ENCODE measurements at places on chromosomes 13 and 19.
A peak's percentile ranks its signal among the peaks of the same experiment; 100 is the strongest.

GRCh38 chr13:32542221-32542620 is 3.6 kb upstream of the N4BP2L2 start:
- H3K36me3 ChIP-seq = peaks cover 11% of the 10 kb centered on the region
- peaks cover 10% of the 10 kb centered on the region for H3K4me1 ChIP-seq
- H3K27ac ChIP-seq = no peak overlapping the region

DNA sequence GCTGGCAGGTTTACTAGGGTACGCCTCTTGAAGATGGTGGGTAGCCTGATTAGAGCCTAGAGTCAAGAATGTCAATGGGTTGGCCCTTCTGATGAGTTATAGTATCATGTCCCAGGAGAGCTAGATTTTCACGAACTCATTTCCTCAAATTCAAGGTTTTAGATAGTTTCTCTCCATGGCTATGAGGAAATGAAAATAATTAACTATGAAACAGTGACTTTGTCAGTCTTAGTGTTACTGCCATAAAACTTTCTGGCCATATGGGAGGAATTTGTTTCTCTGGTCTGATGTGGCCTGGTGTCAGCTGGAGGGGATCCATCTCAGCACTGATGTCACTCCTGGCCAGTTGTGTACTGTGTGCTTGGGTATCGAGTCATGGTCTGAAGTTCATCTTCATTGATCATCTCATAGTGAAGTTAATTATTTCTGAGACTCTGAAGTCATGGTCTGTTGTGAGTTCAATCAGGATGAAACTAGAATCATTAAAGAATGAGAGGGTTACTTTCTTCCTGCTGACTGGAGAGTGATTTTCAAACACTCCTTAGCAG is 49.4 kb upstream of the TNFSF11 start:
- no peak for DNase-seq
- H3K27me3 ChIP-seq = no peaks in the 10 kb centered on the region
- H3K4me1 ChIP-seq = no peaks in the 10 kb centered on the region
- no peaks in the 10 kb centered on the region for H3K36me3 ChIP-seq

GRCh38 chr19:41327076-41327575 is 17.2 kb downstream of the CCDC97 start:
- peaks cover 40% of the 10 kb centered on the region for H3K36me3 ChIP-seq
- H3K4me3 ChIP-seq = peak overlapping the region; percentile 50
- H3K4me1 ChIP-seq = peaks cover 55% of the 10 kb centered on the region
- no peak for DNase-seq

DNA sequence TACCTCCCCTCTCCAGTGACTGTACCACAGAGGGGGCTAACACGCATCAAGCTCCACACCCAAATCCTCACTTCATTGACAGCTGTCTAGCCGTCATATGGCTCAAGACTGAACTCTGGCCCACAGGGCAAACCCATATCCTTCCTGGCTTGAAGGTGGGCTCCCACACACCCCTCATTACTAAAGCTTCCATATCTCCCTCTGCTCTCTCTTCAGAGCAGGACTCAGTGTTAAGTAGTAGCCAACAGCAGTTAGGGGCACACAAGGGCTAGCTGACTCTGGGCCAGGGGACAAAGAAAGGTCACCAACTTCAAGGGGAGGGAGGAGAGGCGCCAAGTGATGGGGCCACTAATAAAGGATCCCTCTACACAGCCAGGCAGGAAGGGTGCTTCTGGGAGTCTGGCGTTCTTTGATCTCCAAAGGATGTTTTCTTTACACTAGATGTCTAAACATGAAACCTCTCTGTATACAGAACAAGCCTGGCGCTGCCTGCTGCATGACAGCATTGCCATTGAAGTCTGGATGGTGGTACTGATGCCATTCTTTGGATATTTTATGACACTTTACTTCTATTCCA is 8.1 kb downstream of the PEG3 start:
- peaks cover 6% of the 10 kb centered on the region for H3K36me3 ChIP-seq
- no peak overlapping the region for H3K4me3 ChIP-seq
- H3K27ac ChIP-seq = no peak overlapping the region
- peaks cover 7% of the 10 kb centered on the region for H3K27me3 ChIP-seq
- H3K4me1 ChIP-seq = no peaks in the 10 kb centered on the region

- peaks cover 6% of the 10 kb centered on the region for H3K36me3 ChIP-seq
- H3K27ac ChIP-seq = no peak overlapping the region
- peaks cover 19% of the 10 kb centered on the region for H3K4me1 ChIP-seq
- H3K27me3 ChIP-seq = no peaks in the 10 kb centered on the region
- DNase-seq = no peak
Observed at GRCh38 chr13:94557684-94558235, 38.2 kb downstream of the TGDS start.

DNA sequence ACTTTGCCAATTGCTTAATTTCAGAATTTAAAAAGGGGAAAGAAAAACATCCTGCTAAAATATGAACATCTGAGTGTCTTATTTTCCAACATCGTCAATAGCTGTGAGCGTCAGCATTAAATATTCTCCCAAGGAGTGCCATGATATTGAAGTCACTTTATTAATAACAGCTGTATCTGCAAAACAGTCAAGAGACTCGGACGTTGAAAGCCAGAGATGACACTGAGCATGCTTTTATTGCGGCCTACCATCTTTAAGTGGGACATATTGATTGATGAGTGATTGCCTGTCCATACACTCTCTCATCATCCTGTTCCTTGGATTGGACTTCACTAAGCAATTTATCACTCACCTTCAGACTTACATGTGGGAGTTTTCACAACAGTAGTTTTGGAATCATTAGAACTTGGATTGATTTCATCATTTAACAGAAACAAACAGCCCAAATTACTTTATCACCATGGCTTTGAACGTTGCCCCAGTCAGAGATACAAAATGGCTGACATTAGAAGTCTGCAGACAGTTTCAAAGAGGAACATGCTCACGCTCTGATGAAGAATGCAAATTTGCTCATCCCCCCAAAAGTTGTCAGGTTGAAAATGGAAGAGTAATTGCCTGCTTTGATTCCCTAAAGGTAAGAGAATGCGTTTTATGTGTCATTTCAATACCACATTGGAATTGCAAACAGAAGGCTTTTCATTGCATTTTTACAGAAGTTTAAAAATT is 53.8 kb downstream of the MBNL2 start:
- H3K4me3 ChIP-seq = no peak overlapping the region
- H3K36me3 ChIP-seq = peaks cover 17% of the 10 kb centered on the region

- H3K4me3 ChIP-seq = no peak overlapping the region
- H3K36me3 ChIP-seq = no peaks in the 10 kb centered on the region
- H3K4me1 ChIP-seq = no peaks in the 10 kb centered on the region
Observed at GRCh38 chr13:66113882-66114526, 1116.1 kb downstream of the PCDH9 start.

- peak; percentile 8 for DNase-seq
- no peak overlapping the region for H3K4me3 ChIP-seq
- no peak overlapping the region for H3K27ac ChIP-seq
- peaks cover 36% of the 10 kb centered on the region for H3K27me3 ChIP-seq
Observed at GRCh38 chr19:53308339-53308811, 25.2 kb upstream of the ZNF845 start.

DNA sequence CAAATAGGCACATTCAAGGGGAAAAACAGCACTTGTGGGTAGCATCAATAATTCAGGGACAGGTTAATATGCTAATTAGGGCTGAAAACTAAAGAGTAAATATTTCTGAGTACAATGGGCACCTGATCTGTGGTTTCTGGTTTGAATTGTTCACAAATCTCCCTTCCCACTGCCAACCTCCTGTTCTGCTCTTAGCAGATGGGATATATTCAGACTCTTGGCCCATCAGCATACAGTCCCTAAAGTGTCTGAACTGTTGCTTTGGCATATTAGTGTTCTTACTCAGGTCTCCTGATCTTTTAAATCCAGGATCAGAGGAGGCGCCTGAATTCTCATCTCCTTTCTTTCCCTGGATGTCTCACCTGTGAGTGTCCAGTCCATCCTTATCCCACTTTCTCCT is 8.2 kb upstream of the LRCH1 start:
- no peaks in the 10 kb centered on the region for H3K36me3 ChIP-seq
- DNase-seq = no peak
- H3K27ac ChIP-seq = no peak overlapping the region
- H3K4me1 ChIP-seq = peaks cover 3% of the 10 kb centered on the region

DNA sequence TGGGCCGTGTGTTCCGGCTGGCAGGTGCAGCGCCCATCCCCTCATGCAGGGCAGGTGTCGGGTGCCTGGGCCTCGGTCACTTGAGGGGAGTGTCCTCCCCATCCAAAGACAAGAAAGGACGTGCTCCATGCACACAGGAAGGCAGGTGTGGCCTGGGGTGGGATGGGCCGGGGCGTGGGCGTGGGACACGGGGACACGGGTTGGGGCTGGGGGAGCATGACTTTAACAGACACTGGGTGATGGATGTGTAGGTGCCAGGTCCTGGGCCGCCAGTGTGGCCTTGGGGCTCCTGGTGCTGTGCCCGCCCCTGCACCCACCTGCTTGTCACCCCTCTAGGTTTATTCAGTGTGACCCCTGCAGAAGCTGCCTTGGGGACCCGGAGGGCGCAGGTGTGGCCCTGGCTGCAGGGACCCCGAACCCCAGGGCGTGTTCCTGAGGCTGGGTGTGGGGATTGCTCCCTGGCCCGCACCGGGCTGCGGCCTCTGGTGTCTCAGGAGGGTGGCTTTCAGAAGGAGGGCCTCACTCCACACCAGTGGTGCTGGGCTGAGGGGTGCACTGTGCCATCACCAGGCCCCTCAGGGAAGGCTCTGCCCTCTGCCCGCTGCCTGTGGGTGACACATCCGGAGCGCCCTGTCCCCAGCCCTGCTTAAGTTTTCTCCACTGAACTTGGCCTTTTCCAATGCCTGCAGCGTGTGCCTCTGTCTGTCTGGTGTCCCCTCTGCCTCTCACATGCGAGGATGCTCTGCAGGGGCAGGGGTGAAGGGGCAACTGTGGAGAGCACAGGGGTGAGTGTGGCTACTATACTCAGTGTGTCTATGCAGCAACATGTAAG is 5.2 kb downstream of the TMEM255B start:
- DNase-seq = no peak
- no peak overlapping the region for H3K27ac ChIP-seq
- peaks cover 7% of the 10 kb centered on the region for H3K4me1 ChIP-seq
- no peaks in the 10 kb centered on the region for H3K36me3 ChIP-seq
- no peak overlapping the region for H3K4me3 ChIP-seq

DNA sequence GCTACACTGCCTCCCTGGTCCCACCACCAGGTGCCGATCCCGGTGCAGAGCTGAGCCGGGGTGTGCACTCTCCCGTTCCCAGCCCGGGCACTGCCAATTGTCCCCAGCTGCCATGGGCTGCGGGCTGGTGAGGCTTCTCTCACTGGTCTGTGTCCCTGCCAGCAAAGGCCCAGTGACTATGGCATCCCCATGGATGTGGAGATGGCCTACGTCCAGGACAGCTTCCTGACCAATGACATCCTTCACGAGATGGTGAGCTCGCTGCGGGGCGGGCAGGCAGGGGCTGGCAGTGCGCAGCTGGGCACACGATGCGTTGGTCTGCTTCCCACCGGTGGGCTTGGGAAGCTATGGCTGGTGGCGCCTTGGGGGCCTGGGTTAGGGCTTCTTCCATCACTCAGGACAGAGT is 14.6 kb downstream of the MPND start:
- no peak overlapping the region for H3K27ac ChIP-seq
- no peaks in the 10 kb centered on the region for H3K4me1 ChIP-seq
- H3K36me3 ChIP-seq = peaks cover 3% of the 10 kb centered on the region
- H3K27me3 ChIP-seq = no peaks in the 10 kb centered on the region
- no peak for DNase-seq

DNA sequence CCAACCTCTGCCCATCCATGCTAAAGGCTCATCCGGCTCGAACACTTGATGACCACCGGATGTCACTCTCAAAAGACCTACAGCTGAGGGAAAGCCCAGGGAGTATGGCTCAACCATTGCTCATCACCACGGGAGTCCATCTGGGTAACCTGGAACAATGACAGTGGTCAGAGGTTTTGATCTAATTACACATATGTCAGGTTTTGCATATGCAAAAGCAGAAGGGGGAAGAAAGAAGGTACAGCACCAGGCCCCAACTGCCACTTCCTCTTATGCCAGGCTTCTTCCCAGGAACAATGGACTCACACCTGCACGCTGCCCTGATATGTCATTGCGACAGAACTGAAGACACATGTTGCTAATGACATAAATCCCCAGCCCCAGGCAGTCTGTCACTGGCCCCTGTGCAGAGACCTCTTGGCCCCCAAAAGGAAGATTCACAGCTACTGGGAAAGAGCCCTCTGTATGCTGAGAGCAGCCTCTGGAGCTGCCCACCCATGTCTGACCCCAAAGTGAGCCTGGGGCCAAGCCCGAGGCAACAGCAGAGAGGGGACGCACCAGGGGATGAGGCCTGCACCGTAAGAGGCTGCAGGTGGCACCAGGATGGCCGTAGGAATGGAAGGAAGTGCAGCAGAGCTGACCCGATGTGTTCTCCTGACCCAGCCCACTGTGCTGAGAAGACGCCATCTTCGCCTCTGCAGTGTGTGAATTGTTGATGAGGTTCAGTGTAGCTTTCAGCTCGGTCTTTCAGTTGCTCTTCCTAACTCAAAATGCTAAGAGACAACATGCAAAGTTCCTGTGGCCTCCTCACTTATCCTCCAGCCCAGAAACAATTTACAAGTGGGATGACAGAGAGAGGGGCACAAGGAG is 26.3 kb downstream of the EPS15L1 start:
- H3K36me3 ChIP-seq = peaks cover 9% of the 10 kb centered on the region
- H3K27ac ChIP-seq = no peak overlapping the region
- H3K4me1 ChIP-seq = peaks cover 51% of the 10 kb centered on the region
- no peaks in the 10 kb centered on the region for H3K27me3 ChIP-seq
- no peak overlapping the region for H3K4me3 ChIP-seq

DNA sequence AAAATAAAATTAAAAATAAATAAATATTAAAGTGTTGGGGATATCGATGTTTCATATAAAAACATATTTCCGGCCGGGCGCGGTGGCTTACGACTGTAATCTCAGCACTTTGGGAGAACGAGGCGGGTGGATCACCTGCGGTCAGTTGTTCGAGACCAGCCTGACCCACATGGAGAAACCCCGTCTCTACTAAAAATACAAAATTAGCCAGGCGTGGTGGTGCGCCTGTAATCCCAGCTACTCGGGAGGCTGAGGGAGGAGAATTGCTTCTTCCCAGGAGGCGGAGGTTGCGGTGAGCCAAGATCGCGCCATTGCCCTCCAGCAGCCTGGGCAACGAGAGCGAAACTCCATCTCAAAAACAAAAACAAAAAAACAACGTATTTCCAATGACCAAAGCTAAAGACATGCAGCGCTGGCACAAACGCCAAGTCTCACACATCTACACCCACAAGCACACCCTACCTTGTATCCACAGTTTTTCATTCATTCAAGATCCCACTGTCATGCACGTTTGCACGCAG is 907 bp downstream of the ZNF569 start:
- DNase-seq = no peak
- H3K27me3 ChIP-seq = no peaks in the 10 kb centered on the region
- H3K4me1 ChIP-seq = peaks cover 28% of the 10 kb centered on the region

GRCh38 chr13:33244210-33244906 is 41.2 kb downstream of the STARD13 start:
- DNase-seq = no peak
- no peak overlapping the region for H3K4me3 ChIP-seq
- no peaks in the 10 kb centered on the region for H3K4me1 ChIP-seq
- peaks cover 1% of the 10 kb centered on the region for H3K36me3 ChIP-seq

All from activated naive CD4-positive, alpha-beta T cell treated with anti-CD3 and anti-CD28 coated beads for 36 hours (primary cell).